CD4-positive, alpha-beta T cell (primary cell): ENCODE measurements at places on chromosomes 13 and 19. TPM values are rescaled to one million over a fixed set of nuclear protein-coding genes. Genes with fewer than 3 reads are reported as not detected.

Gene NAPSA
- 0.61 TPM for total RNA-seq

- DNase-seq = no peak
These were observed 216.4 kb downstream of the PCDH9 start for GRCh38 chr13:67013709-67014108.

- no peak for DNase-seq
These were observed 1.1 kb upstream of the MAST1 start for GRCh38 chr19:12837225-12837624.

Gene MATK
- 9.4 TPM for total RNA-seq

DNA sequence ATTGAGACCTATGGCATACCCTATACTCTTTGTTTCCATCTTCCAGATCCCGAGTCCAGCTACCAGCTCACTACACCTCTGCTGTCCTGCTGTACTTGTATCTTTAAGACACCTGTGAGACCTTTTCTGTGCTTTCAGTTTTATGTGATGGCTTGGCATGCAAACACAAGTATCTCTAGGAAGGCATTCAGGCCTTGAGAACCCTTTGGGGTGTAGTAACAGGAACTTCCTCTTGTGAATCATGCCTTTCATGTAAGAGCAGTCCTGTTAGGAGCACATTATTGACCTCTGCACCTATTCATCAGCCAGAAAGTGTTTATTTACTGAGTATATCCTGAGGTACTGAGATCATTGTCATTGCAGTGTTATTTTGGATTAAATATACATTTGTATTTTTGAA is 87.0 kb upstream of the HTR2A start:
- DNase-seq = no peak

DNA sequence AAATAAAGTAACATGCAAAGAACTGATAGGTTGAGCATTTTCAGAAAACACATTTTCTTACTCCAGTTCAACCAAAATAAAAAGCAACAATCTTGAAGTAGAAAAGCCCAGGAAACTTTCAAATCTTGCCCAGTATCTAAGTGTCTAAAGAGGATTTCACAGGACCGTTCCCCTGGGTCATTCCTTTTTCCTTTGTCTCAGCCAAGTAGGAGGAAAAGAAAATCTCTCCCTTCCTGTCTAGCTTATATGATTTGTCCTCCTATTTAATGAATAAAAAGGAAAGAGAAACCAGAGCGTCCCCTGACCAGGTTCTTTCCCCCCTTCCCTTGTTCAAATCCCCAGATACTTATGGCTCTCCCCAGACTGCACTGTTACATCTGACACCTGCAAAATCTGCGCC is 248.0 kb downstream of the KCTD12 start:
- DNase-seq = no peak

Gene UHRF1
- total RNA-seq = 0.16 TPM

- DNase-seq = peak; percentile 36
These were observed at the start of gene TMEM272 for GRCh38 chr13:51844862-51845573. Gene TMEM272 (minus strand): TSS chr13:51845177. CDS start chr13:51838530, 6,647 bp downstream.

GRCh38 chr13:33281951-33282595 is 3.5 kb downstream of the STARD13 start:
- DNase-seq = no peak

Gene KIR2DL1
- total RNA-seq = not detected

- DNase-seq = no peak
These were observed 156.9 kb downstream of the ENOX1 start for GRCh38 chr13:43629691-43630480.

Gene FSD1
- 0.98 TPM for total RNA-seq

Gene FGF9
- 2.2 TPM for total RNA-seq

DNA sequence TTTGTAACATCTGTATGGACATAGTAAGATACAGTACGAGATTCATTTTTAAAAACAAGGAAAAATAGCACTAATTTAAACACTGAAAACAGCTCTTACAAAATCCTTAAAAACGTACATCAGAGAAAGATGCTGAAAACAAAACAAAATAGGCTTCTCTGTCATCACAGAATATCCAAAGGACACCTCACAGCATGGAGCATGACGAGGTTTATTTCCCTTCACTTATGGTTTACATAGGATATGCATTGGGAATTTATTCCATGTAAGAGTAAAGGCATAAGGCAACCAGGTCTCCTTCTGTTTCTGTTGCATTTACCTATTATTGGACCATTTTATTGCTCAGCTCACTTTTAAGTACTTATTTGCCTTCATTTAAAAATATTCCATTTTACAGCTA is 3.0 kb downstream of the KCTD12 start:
- no peak for DNase-seq

DNA sequence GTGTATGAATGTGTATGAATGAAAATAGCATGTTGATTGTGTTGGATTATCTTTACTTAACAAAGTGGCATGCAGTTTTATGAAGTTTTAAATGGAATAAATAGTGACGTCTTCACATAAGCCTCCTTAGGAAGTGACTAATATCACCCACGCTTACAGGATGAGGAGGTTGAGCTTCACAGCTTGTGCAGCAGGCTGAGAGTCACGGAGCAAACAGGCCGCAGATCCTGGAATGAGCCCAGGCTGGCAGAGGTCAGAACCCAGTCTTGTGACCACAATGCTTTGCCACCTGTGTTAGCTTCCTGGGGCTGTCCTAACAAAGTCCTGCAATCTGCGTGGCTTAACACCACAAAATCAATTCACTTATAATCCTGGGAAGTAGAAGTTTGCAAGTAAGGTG is 20.8 kb downstream of the LAIR2 start:
- DNase-seq = no peak

Gene PRR12
- 42.2 TPM for total RNA-seq

- DNase-seq = peak; percentile 16
These were observed 4.9 kb upstream of the ERCC1 start for GRCh38 chr19:45428384-45429231.

DNA sequence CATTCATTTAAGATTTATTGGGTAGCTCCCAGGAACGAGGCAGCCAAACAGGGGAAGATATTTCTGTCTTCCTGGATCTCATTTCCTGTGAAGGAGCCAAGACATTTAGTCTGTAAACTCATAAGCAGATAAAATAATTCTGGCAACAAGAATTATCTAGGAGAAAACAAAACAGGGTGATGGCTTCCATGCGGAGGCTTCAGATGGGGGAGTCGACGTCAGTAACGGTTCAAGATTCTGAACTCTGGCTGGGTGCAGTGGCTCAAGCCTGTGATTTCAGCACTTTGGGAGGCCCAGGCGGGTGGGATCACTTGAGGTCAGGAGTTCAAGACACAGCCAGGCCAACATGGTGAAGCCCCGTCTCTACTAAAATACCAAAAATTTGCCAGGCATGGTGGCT is 1.3 kb downstream of the GNA15 start:
- no peak for DNase-seq

Gene ODAD3
- total RNA-seq = not detected

DNA sequence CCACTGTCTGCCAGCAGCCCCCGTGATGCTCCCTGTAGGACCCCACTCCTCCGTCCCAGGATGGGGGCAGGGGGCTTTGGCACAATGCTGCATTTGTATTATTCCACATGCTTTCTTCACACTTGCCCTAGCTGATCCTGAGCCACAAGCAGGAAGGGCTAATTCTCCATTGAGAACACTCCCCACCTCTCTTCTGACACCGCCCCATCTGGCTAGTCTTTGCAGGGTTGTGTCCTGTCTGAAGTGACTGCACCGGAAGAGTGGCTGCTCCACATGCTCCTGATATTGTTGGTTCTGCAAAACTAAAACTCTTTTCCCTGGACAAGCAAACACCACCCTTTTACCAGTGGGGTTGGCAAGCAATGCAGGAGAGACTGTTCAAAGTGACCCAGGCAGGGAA is 18.0 kb downstream of the ZNF574 start:
- no peak for DNase-seq

DNA sequence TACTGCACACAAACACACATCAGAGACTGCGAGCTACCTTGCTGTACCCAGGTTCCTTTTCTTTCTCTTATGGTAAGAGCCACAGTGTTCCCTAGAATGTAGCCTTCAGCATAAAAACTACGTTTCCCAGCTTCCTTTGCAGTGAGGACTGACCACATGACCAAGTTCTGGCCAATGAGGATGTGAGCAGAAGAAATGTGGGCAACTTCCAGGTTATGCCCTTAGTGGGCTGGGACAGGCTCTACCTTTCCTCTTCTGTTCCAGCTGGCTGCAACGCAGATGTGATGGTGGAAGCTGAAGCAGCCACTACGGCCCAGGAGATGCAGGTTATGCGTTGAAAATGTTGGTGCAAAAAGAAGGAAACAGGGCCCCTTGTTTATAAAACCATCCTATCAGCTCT is 27.5 kb downstream of the VRK3 start:
- DNase-seq = no peak

- no peak for DNase-seq
These were observed 25.1 kb downstream of the LNX2 start for GRCh38 chr13:27595055-27595811.

GRCh38 chr13:51729866-51730553 is 74.0 kb downstream of the DHRS12 start:
- no peak for DNase-seq

- DNase-seq = no peak
These were observed 62.1 kb upstream of the GSX1 start for GRCh38 chr13:27730191-27730590.

GRCh38 chr19:48533770-48534169 is 18.2 kb upstream of the SULT2B1 start:
- DNase-seq = no peak
